ENCODE measurements at places on chromosomes 3 and 15. TPM values are rescaled to one million over a fixed set of nuclear protein-coding genes. Genes with fewer than 3 reads are reported as not detected.

HIGD2B gene
- 0.16 TPM for total RNA-seq

DNA sequence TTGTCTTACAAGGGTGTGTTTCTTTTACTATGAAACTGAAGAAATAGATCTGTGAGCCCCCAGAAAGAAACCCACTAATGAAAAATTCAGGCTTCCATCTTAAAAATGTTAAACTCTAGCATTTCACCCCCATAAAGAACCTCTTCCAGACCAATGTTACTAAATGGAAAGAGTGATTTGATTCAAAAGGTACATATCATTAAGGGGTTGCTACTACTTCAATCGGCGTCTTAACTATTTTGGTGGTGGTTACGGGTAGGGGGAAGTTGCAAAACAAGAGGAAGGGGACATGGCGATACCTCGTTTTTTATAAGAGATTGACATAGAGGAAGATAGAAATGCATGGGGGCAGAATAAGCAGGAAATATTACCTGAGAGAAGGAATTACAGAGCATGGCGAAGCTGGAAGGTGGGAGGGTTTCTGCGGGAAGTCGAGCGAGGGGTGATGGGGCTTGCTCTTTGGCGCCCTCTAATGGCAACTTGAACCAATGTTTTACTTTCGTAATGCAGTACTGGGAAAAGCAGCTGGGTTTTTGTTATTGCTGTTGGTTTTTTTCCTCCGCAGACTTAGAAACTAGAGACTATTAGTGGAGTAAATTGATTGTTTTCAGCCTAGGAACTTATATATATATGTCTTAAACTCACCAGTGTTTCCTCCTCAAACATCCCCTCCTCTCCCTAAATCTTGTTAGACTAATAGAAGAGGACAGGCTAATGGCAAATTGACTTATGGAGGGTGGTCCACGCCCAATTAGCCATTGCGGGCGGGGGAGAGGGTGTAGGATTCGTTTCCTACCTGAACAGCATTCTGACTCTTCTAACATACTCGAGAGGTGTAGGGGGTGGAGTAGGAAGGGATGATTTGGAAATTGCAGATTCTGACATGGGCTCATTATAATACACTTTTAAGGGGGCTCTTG is 11.3 kb upstream of the SOX2 start:
- peak; percentile 40 for DNase-seq

DNA sequence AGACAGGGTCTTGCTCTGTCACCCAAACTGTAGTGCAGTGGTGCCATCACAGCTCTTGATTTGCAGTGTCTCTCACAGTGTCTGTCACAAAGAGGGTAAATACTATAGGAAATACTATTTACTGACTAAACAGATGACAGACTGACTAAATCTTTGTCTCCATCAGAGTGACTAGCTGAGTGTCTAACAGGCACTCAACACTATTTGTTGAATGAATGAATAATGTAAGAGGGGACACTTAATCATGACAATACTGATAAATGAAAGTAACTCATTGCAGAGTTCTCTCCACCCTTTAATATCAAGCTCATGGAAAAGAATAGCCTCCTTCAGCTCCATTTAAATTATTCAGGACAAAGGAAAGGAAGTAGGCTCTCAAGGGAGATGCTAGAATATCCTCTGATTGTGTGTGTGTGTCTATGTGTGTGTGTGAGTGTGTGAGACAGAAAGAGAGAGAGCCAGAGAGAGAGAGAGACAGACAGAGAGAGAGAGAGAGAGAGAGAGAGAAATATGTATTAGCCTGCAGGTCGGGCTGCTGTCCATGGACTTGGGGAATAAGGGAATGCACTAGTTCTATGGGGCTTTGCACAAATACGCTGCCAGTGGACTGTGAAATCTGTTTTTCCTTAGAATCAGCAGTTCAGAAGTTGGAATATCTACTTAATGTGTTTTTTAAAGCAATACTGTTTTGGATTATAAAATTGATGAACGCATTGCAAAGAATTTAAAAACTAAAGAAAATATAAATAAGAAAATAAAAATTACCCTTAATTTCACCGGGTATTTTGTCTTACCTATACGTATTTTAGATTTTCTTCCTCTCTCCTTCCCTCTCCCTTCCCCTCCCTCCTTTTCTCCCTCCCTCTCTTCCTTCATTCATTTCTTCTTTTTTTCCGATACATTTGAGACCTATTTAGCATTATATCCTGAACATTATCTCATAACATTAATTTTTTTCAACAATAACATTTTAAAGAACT is 132.9 kb upstream of the LRIG1 start:
- no peak for DNase-seq

DNA sequence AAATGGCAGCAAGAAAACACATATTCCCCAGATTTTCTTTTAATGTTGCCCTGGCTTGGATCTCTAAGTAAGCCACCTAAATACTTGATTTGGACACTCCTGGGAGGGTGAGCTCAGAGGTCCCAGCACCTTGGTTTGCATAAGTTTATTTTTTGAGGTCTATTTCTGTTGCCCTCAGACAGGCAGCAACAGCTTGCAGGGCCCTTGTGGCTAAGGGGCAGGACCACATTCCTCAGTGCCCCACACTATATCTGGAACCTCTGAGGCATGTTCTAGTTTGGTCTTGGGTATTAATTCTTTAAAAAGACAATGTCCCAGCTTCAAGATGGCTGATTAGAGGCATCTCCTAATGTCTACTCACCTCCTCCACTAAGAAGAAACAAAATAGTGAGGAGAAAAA is 57.5 kb downstream of the IGSF11 start:
- no peak for DNase-seq

DNA sequence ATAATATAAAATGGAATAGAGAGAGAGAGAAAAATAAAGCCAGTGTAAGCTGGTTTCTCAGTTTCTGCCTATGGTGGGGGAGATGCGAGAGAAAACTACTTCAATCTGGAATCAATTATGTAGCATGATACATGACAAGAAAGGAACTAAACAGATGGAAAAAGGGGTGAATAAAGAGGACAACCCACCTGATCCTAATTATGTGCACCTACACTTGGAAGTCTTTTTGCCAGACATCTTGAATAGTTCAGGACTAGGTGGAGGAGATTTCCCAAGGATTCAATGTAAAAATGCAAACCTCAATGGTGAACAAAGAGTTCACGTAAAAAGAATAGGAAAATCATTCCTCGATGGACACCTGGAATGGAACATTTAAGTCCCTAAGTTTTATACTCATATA is 524.4 kb upstream of the RGMA start:
- DNase-seq, result no peak

- DNase-seq, result no peak
Measured at GRCh38 chr3:183541235-183541655, 14.3 kb downstream of the KLHL6 start.

DNA sequence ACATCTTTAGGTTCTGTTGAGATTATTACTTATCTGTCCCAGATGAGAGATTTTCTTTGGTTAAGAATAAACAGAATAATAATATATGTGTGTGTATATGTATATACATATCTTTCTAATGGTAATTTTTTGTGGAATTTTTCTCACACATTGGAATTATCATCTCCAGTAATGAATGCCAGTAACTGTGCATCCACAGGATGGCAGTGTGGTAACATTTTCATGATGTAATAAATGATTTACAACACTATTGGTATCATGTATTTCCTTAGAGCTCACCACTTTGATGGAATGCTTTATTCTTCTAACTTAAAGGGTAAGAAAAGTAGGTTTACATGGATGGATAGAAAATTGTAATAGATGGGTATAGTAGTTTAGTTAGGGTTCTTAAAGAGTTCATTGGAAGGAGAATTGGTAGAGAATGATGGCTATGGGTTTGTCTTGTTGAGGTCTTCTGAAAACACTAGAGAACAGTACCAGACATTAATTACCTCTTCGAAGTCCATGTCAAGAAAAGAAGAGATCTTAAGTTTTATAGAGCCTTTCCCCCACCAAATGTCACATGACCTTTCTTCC is 78.1 kb downstream of the STT3B start:
- DNase-seq, result no peak

DNA sequence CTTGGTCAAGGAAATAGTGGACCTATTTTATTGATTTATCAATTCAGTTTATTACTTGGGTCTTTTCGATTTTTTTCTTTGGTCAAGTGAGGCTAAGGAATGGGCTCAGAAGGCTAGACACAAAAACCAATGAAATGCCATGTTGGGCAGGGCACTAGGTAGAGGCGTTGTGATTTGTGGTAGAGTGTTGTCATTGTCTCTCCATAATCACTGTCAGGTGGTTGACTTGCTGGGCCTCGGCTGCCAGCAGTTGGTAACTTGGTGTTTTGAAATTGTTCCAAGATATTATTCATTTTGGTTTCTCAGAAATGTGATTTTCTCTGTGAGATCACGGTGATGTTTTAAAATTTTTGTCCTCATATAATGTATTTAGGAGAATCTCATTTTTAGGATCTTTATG is 173.6 kb downstream of the KLHL25 start:
- no peak for DNase-seq

DNA sequence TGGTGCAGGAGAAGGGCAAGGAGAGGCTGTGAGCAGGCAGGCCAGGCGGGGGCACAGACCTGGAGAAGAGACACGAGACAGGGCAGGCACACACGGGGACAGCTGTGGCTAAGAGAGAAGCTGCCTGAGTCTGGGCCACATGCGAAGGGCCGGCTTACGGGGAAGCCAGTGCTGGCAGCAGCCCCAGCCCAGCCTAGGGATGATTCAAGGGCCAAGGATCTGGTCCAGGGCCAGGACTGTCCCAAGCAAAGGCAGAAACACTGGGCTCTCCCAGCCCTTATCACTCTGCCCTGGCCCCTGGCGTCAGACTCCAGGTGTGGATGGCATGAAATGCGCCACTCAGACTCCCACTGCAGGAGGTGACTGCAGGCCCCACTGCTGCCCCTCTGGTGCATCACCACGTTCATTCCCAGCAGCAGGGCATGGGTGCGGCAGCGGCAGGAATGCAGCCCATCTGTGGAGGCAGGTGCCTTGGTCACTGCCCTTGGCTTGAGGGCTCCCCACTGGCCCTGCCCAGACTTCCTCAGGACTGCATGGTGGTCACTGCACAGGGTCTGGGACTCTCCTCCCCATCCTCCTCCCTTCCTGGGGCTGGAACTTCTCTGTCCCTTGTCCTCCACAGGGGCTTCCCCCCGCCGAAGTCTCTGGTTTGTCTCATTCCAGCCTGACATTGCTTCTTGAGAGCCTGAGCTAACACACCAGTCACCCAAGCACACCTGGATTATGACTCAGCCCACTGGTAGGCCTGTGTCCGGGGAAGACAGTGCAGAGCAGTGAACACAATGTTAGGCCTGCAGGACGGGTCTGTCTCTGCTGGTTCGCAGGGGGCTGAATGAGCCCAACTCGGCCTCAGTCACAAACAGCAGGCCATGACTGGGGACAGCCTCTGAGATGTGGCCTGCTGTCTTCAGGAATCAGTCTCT is 69.3 kb downstream of the TBC1D2B start:
- no peak for DNase-seq

DNA sequence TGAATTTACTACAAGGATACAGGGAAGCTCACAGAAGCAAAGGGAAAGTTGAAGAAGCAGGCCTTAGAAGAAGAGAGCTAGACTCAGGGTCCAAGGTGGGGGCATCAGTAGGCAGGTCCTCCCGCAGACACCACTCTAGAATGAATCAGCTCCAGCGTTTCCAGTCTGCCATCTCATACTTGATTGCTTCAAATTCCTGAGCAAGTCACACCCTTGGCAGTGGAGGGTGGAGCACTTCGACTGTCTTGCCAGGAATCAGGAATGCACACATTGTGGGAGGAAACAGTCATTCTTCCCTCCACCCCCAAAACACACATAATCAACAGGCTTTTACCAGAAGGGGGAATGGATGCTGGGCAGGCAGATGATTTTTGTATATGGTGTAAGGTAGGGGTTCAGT is 78.5 kb downstream of the CHCHD6 start:
- no peak for DNase-seq

- no peak for DNase-seq
Measured at GRCh38 chr3:177904621-177905020, 631.6 kb upstream of the KCNMB2 start.

GRCh38 chr3:168648321-168648720 is 552.6 kb upstream of the GOLIM4 start:
- DNase-seq, result no peak

DNA sequence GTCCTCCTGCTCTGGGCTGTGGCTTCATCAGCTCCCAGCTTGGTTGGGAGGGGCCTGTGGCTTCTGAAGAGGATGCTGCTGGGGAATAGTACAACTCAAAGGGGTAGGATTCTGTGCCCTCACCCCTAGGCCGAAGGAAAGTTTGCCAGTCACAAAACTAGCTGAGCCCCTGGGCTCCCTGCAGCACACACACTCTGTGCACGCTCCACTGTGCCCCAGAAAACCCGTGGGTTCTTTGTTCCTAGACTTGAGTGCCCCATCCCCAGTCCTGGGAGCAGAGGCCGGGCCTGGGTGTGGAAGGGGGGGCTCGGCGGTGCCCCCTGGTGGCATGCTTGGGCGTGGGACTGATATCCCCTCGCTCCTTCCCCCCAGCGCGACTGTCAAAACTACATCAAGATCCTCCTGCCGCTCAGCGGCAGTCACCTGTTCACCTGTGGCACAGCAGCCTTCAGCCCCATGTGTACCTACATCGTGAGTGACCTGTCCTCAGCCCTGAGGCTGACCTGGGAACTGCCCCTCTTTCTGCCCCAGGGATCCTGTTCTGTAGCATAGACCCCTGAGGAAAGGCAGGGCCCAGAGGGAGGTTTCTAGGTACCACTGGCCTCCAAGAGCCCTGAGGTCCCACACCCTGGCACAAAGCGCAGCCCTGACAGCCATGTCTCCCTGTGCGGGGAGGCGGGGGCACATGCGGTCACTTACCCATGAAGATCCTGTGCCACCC is 14.2 kb downstream of the CIB1 start:
- DNase-seq, result no peak

- DNase-seq, result no peak
Measured at GRCh38 chr3:38545550-38545949, 49.4 kb downstream of the EXOG start.

DNA sequence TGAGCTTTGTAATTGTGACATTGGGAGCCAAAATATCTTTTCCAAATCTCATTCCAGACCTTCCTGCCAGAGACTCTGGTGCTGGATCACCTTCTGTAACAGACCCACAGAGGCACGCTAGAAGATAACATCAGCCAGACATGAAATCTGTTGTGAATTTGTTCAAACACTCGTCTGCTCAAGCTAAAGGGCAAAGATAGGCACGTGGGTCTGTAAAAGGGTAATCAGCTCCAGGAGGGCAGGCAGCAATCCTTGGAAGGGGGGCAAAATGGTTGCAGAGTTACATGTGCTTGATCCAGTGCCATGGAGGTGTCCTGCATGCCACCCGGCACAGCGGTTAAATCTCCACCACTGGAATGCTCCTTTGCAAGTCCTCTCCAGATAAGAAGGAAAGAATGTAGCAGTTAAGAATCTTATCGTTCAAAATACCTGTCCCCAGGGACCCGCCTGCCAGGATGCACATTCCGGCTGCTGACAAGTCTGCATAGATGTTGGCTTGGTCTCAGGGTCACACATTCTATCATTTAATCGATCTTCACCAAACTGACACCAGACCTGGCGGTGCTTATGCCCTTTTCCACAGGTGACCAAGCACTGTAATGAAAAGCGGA is 74.8 kb downstream of the ADAMTS9 start:
- no peak for DNase-seq
